ENCODE measurements at places on chromosomes 11 and 22. TPM values are rescaled to one million over a fixed set of nuclear protein-coding genes. Genes with fewer than 3 reads are reported as not detected.
A peak's percentile ranks its signal among the peaks of the same experiment; 100 is the strongest.

DNA sequence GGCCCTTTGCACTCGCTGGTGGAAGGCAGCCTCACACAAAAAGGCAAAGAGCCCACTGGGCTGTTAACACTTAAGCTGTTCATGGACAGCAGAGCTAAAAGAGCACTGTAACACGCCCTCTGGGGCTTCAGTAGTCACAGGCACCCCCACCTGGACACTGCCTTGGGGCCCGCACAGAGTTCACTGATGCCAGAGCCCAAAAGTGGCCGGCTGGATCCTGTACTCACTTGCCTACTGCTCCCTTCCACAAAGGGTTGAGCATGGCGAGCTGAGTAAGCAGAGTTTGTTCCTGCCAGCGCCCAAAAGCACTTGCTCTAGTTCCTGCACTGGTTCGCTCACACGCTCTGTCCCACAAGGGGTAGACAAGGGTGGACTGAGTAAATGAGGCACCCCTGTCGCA is 78.8 kb downstream of the RELT start:
- no peak for DNase-seq

DNA sequence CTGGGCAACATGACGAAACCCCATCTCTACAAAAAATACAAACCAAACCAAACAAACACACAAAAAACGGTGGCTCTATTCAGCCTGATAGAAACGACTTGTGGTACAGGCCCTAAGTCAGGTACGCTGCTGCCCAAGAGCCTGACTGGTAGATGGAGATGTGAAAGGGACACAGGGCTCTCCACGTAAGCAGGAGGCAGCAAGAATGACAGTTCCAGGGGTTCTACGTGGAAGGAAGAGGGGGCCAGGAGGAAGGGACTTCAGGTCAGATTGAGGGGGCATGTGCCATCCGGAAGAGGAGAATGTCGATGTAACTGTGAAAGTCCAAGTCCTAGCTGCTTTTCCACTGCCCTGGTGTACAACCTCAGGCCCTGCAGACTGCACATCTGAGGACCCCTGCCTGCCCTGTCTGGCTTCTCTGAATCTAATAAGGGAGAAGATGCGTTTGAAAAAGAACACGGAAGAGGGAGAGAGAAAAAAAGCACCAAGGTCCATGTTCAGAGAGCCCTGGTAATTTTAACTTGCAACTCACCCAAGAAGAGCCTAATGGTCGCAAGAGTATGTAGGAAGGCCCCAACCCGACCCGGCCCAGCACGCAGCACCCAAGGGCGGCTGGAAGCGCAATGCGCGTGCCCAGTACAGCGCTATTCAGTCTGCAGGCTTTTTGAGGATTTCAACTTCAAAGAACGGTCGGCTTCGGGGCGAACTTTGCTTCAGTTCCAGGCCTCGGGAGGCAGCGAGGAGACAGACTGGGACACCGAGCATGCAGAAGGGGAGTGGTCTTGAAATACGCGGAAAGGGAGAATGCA is 909 bp upstream of the ZNRD2 start:
- DNase-seq: peak; percentile 23

- no peak for DNase-seq
Measured at GRCh38 chr22:41603873-41604332, 14.3 kb upstream of the PMM1 start.

Gene ST14
- polyA plus RNA-seq: 12.4 TPM

Gene CCND1
- polyA plus RNA-seq: 44.6 TPM

GRCh38 chr11:121534131-121535093 is 81.6 kb upstream of the SORL1-AS1 start:
- peak; percentile 69 for DNase-seq

Measured in stomach (tissue), 19 donors.